Activated T-helper 1 cell treated with anti-CD3 and anti-CD28 coated beads, Interleukin-2, amount 50 U/mL, for 16 hours (primary cell): ENCODE measurements at places on chromosomes 13 and 19.

- DNase-seq, result no peak
Observed at GRCh38 chr13:23848646-23849141, 40.5 kb downstream of the MIPEP start.

DNA sequence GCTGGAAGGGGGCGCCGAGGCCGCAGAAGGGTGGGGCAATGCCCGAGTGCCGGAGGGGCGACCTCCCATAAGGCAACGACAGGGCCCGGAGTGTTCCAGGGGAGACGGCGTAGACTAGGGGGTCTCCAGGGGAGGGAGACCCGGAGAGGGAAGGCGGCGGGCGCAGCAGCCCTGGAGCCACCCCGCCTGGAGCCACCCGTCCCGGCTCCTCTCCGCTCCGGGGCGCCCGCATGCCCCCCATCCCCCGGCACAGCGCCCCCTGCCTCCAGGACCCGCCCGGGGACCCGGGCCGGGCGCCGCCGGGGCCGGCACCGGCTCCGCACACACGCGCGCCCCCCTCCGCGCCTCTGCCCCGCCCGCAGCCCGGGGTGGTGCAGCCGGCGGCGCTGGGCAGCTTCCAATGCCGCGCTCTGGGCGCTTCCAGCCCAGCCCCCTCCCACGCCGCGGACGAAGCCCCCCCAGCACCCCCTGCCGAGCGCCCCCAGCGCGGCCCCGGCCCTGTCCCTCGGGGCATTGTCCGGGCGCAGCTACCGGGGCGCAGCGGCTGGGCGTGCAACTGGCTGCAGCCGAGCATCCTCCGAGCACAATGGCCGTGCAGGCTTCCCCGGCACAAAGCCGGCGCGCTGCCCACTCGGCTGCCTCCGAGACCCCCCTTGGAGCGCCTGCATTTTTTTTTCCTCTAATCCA lies 519 bp downstream of the PTPRS start:
- no peak for DNase-seq

DNA sequence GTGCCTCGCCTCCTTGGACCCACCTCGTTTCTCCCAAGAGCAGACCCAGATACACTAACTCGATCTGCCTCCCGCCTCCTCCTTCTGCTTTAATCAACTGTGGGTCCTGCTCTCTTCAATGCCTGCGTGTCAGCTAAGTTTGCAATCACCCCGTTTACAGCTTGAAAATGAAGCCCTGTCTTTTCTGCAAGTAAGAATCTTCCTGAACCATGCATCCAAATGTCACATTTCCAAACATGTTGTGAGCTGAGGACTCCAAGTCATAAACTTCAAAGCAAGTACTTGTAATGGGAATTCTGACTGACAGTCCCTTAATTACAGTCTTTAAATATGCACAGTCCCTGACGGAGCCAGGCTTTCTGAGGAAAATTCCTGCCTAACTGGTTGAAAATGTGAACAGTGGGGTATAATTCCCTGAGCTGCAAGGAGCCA lies 154.9 kb upstream of the UQCRFS1 start:
- no peak for DNase-seq

GRCh38 chr13:95544293-95544692 lies 8.2 kb upstream of the CLDN10 start:
- DNase-seq, result no peak

- no peak for DNase-seq
Observed at GRCh38 chr13:28204043-28204442, 65.7 kb downstream of the PAN3 start.

GRCh38 chr13:46542833-46543232 lies 10.1 kb upstream of the LRCH1 start:
- DNase-seq, result no peak

GRCh38 chr13:99062593-99062992 lies 84.7 kb upstream of the DOCK9 start:
- no peak for DNase-seq

DNA sequence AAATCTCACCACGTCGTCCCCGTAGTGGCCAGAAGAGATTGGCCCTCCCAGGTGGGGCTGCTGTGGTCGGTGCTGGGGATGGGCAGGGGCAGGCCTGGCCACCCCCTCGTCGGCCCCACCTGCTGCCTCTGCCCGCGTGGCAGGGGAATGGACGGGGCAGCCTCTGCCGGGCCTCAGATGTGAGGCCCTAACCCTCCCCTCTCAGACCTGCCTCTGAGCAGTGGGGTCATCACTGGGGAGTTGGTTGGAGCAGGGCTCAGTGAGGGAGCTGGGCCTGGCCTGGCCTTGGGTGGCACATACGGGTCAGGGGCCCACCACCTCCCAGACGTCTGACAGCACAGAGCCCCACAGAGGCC lies 41.5 kb downstream of the MCF2L start:
- DNase-seq, result no peak

DNA sequence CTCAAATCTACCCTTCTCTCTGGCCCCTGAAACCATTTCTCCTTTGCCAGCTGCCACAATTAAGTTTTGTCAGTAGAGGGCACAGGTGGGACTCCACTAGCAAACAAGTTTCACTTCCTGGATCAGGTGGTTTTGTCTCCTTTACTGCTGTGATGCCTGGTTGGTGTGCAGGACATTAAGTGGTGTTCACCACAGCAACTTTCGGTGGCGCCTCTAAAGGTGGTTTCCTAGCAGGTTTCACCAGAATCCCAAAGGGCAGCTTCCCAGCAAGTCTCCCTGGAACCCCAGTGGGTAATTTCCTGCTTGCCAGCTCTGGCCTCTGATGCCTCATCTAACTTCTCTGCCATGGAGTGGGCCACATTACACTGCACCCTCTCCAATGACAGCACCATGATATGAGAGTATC lies 16.6 kb downstream of the MED4 start:
- no peak for DNase-seq

GRCh38 chr19:7417671-7418324 lies 69.1 kb downstream of the ARHGEF18 start:
- DNase-seq, result no peak

- no peak for DNase-seq
Observed at GRCh38 chr19:54133312-54133956, 4.1 kb upstream of the CNOT3 start.

GRCh38 chr19:35320065-35320713 lies 8.8 kb upstream of the CD22 start:
- no peak for DNase-seq

- DNase-seq, result no peak
Observed at GRCh38 chr13:107480130-107480529, 735.2 kb downstream of the LIG4 start.

- DNase-seq, result no peak
Observed at GRCh38 chr13:79227418-79227817, 178.6 kb downstream of the RBM26 start.

DNA sequence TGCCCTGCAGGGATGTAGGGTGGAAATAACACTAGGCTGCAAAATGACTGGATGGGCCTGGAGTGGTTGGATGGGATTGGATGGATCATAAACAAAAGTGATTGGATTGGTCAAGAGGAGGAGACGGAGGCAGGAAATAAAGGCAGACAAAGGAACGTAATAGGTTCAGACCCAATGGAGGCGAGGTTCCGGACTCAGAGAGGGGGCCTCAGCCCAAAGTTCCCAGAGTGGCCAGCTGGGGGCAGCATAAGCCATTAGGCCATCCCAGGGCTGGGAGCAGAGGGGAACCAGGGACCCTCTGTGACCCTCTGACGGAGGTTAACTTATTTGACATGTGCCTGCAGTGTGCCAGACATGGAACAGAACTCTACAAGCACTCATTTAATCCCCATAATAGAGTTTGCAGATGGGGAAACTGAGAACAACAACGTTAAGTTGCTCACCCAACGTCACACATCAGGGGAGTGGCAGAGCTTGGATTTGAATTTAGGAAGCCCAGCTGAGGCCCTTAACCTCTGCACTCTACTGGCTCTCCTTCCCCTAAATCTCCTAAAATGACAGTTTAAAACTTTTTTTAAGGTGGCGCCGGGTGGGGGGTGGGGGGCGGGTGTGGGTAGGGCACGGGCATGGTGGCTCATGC lies 15.3 kb upstream of the MAP1S start:
- DNase-seq, result peak; percentile 59

- DNase-seq, result no peak
Observed at GRCh38 chr19:7213628-7214323, 80.4 kb downstream of the INSR start.

GRCh38 chr19:32357720-32358119 lies 12.3 kb downstream of the ZNF507 start:
- no peak for DNase-seq

- no peak for DNase-seq
Observed at GRCh38 chr13:110135977-110136597, 170.9 kb downstream of the COL4A1 start.

GRCh38 chr13:67549331-67549730 lies 319.2 kb upstream of the PCDH9 start:
- no peak for DNase-seq

- DNase-seq, result no peak
Observed at GRCh38 chr19:38671654-38672053, 24.2 kb downstream of the ACTN4 start.

- peak; percentile 50 for DNase-seq
Observed at GRCh38 chr13:114130837-114131582, 1.4 kb downstream of the RASA3 start.

DNA sequence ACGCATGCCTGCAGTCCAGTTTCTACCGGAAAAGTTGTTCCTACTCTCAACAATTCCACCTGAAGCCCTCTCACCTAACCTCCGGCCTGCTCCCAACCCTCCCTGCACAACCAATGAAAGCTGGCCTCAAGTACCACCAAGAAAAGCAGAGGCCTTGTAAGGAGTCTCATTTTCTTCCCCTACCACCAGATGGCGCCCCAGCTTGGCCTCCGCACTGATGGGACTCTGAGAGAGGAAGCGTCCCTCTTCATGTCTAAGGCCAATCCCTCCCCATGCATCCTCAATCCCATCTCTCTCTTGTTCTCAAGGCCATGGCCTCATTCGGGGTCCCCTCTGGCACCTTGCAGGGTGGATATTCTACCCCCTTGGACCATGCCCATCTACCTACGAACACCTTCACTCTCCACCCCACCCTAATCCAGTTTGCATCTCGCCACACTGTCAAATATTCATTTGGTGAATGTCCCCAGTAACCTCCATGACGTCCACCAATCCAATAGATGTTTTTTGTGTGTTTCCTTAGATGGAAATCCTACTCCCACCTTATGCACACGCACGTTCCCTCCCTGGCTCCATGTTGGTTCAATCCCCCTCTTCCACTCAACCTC lies 412.8 kb downstream of the ZNF536 start:
- peak; percentile 32 for DNase-seq

DNA sequence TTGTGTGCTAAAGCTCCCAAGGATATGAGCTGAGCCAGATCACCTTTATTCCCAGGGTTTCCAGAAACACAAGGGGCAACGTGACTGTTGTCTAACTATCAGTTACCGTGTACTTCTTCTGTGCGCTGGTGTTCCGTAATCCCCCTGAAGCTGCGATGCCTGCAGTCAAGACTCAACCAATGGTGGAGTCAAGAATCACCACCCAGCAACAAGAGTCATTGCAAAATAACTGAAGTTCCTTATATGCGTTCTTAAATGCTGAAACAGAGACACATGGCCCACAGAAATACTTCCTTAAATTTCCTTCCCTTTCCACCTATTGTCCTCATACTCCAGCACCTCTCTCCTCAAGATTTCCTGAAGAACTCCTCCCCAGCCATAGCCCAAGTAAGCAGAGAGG lies 200.2 kb downstream of the KATNAL1 start:
- no peak for DNase-seq

GRCh38 chr13:59038824-59039223 lies 1124.9 kb downstream of the DIAPH3 start:
- no peak for DNase-seq

- DNase-seq, result no peak
Observed at GRCh38 chr19:51822325-51822724, 27.4 kb downstream of the FPR3 start.

- no peak for DNase-seq
Observed at GRCh38 chr19:49150106-49150943, 4.9 kb downstream of the HRC start.

GRCh38 chr13:97107815-97108529 lies 113.7 kb upstream of the OXGR1 start:
- no peak for DNase-seq

GRCh38 chr13:112067116-112067741 lies at the start of gene SOX1:
SOX1 (plus strand) TSS chr13:112067149; CDS start chr13:112067659, 510 bp downstream.
- no peak for DNase-seq

DNA sequence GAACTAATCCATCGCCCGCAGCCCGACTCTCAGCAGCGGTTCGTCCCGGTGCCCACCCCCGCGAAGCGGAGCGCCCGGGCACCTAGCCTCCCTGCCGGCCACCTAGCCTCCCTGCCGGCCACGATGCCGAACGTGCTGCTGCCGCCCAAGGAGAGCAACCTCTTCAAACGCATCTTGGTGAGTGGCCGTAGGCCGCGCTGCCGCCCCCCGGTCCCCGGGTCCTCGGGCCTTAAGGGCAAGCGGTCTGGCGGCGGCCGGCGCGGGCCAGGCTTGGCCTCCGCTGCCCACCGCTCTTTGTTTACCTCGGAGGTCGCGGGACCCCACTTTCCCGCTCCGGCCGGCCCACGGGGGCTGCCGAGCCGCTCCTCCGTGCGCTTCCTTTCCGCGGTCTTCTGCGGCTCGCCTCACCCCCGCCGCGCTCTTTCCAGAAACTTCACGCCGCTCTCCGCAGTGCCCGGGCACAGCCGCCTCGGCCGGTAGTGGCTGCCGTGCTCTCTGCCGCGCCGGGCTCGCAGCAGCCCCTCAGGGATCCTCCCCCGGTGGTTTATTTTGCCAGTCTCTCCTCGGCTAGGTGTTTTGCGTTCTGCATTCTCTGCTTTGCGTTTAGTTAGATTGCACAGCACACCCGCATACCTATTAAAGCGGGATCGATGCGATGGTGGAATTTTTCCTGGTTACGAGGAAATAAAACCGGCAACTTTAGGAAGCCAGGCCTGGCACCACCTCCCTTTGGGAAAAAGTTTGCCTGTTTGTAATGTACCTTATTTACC lies 524 bp downstream of the NAA16 start:
- DNase-seq, result peak; percentile 37

GRCh38 chr13:51924756-51925544 lies 63.2 kb downstream of the CCDC70 start:
- DNase-seq, result no peak
